ENCODE measurements at places on chromosomes 13 and 19. TPM values are rescaled to one million over a fixed set of nuclear protein-coding genes. Genes with fewer than 3 reads are reported as not detected.

- peaks cover 9% of the 10 kb centered on the region for H3K36me3 ChIP-seq
- H3K27ac ChIP-seq: no peak overlapping the region
- no peaks in the 10 kb centered on the region for H3K4me1 ChIP-seq
- no peak for DNase-seq
- no peaks in the 10 kb centered on the region for H3K27me3 ChIP-seq
Measured at GRCh38 chr19:12117201-12117970, 22.8 kb downstream of the ZNF20 start.

DNA sequence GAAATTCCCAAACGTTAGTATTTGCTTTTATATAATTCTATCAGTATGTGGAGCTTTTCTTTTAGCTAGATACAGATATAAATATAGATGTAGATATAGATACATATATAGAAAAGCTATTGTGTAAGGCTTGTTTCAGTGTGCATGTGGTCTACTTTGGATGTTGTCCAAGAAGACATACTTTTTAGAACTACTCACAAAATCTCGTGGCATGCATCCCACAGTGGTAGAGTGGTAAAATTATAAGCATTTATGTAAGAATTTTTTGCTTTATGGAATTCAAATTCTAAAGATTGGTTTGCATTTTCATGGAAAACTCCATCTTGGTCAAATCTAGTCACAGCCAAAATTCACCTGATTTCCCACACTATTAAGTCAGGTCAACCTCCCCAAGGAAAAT lies 880.4 kb downstream of the EFNB2 start:
- no peaks in the 10 kb centered on the region for H3K27me3 ChIP-seq
- no peak overlapping the region for H3K27ac ChIP-seq
- DNase-seq: no peak
- no peaks in the 10 kb centered on the region for H3K4me1 ChIP-seq
- H3K36me3 ChIP-seq: no peaks in the 10 kb centered on the region

DNA sequence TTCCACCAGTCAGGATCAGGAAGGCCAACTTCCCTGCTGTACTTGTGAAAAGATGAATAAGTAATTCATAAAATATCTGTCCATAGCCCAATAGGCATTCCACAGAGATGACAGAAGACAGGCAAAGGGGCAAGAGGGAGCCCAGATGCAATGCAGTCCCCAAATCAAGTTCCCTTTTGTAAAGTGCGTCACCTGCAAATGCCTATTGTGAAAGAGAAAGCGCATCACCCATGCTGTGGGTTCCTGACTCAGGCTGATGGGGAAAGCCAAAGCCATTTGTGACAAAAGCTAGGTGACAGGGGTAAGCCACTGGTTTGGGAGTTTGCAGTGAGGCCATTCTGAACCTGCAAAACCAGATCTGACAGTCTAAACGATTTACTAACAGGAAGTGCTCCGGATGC lies 157.5 kb upstream of the ZNF536 start:
- no peak for DNase-seq
- no peaks in the 10 kb centered on the region for H3K4me1 ChIP-seq
- H3K27me3 ChIP-seq: peaks cover 4% of the 10 kb centered on the region

DNA sequence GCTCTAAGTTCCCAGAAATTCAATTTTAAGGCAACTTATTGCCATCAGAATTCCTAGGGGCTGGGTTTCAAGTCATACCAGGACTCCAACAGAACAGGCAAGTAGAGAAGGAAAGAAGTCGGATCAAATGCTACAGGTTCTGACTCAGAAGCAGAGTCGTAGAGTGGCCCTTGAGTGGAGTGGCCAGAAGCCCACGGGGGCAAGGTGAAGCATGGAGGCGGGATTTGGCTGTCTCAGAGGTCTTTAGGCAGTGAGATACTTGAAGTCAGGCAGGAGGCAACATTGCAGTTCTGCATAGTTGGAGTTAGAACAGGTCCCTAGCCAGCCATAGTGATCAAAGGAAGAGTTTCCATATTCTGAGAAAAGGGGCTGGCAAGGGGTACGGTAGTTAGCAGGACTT lies 111.6 kb downstream of the NHLRC3 start:
- no peaks in the 10 kb centered on the region for H3K36me3 ChIP-seq
- H3K4me1 ChIP-seq: no peaks in the 10 kb centered on the region
- no peak for DNase-seq
- no peak overlapping the region for H3K27ac ChIP-seq
- H3K27me3 ChIP-seq: no peaks in the 10 kb centered on the region

- no peaks in the 10 kb centered on the region for H3K4me1 ChIP-seq
- H3K4me3 ChIP-seq: no peak overlapping the region
- H3K27me3 ChIP-seq: no peaks in the 10 kb centered on the region
- H3K27ac ChIP-seq: no peak overlapping the region
Measured at GRCh38 chr19:44706506-44707236, 7.7 kb downstream of the CEACAM16 start.

The ZNF628 gene
- polyA plus RNA-seq: 4.8 TPM

The CBY2 gene
- polyA plus RNA-seq: 0.07 TPM
